ENCODE measurements at places on chromosomes 4 and X.

DNA sequence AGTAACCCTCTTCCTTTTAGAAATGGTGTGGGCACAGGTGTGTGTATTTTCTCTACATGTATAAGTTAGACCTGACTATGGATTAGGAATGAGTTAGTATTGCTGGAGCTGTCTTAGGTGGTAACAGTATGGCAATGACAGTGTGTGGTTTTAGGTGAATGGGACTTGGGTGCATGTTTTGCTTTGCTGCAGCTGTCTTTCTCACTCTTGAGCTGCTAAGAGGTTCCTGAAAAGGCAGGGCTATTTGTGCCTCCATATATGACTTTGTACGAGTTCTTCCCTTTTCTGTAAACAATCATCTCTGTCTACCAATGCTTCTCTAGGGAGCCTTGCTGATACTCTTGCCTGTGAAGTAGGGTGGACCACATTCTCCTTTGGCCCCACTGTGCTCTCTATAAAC, 234.8 kb upstream of the HHIP start:
- DNase-seq: no peak

DNA sequence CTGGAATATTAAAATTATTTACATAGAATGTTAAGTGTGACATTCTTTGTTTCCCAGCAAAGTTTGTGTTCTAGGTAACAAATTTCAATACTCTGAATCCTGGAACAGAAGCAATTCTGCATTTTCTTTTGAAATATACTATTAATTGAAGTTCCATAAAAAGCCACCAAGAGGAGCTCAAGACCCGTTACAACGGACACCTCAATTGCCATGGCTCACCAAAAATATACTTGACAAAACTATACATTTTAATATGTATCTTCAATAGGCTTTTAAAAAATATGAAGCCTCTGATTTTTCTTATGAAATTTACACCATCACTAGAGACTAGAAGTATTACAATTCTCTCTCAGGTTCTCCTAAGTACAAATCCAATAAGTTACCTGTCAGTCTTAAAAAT, 111.4 kb downstream of the NYX start:
- no peak for DNase-seq

GRCh38 chrX:150094375-150094774, 156.1 kb upstream of the EOLA2 start:
- DNase-seq: no peak

GRCh38 chr4:185272245-185272644, 62.8 kb downstream of the SNX25 start:
- DNase-seq: no peak

GRCh38 chr4:146022541-146022940, 83.9 kb upstream of the ZNF827 start:
- DNase-seq: no peak

GRCh38 chr4:148795156-148795864, 353.1 kb upstream of the NR3C2 start:
- DNase-seq: no peak

DNA sequence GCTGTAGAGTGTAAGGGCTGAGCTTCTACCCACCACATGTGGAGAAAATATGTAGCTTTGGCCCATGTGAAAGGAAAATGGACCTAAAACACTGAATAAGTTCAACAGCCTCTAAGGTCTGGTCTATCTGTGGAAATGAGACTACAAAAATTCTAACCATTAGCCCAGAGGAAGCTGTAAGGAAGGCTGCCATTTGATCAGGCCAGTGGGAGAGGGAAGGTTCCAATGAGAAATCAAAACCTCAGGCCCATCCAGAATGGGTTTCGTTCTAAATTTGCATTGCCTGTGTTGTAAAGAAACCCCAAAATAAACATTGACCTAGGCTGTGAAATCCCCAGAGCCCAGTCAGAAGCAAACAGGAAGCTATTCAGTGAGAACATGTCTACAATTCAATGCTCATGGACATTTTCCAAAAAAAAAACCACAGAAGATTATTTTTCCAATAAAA, 320.4 kb upstream of the SLC7A11 start:
- DNase-seq: no peak

- DNase-seq: no peak
Observed at GRCh38 chr4:80237992-80238391, 28.5 kb upstream of the FGF5 start.

DNA sequence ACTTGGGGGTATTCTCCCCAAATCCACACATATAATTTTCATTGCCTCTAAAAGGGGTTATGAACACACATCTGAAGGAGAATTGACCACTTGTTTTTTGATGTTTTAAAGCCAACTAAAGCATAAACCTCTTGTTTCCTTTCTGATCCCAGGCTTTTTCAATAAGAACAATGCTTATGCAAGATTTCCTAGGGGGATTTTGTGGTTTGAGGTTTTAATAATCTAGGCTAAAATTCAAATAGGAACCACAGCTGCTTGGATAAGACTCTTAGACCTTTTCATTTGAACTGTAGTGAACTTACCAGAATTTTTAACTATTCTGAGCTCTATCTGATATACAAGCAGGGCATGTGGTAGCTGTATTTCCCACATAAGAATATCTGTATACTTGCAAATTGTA, 651.1 kb downstream of the ANKRD50 start:
- no peak for DNase-seq

DNA sequence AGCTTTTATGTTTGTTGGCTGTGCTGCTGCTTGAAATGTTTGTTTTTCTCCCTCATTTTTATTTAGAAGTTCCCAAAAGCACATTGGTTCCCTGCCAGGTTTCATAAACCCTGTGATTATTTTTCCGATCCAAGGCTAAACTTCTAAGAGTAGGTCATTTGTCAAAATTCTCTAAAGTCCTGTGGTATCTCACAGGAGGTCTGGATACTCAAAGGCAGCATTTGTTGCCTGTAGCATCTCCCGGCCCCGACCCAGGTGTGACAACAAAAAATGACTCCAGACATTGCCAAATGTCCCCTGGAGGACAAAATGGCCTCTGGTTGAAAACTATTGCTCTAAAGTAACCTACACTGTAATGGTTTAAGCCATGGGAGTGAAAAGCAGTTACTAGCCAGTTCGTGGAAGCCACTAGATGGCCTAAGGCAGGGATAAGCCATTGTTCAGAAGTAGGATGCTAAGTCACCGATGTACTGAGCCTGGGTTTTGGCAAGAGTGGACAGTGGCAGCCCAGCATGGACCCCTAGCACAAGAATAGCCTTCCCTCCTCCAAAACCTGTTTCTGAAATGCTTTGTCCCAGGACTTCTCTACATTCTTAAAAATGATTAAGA, 256.1 kb downstream of the THOC2 start:
- DNase-seq: no peak

GRCh38 chrX:33045245-33045644, 166.1 kb downstream of the DMD start:
- no peak for DNase-seq

DNA sequence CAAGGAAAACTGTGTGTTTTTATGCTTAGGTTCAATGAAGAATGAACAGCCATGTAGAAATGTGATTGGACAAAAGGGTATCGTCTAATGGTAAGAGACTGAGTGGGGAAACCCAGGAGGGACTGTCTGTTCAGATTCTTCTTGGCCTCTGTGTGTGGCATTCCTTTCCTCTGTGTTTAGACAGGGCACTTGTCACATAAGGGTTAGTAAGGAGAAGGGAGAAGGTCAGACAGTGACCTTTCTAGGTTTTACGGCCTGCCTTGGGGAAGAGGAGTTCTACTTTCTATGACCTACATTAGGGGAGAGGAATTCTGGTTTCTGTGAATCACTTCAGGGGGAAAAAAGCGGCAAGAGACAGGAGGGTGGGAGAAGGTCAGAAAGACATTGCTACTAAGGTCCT, 119.5 kb downstream of the GC start:
- no peak for DNase-seq

GRCh38 chr4:141329174-141329569, 108.5 kb downstream of the ZNF330 start:
- no peak for DNase-seq

GRCh38 chrX:42459735-42460134, 318.2 kb downstream of the PPP1R2C start:
- DNase-seq: no peak

GRCh38 chr4:147824316-147824715, 92.4 kb downstream of the ARHGAP10 start:
- no peak for DNase-seq

- DNase-seq: no peak
Observed at GRCh38 chrX:30010471-30010870, 204.9 kb upstream of the MAGEB2 start.

GRCh38 chrX:129659861-129660260, 5.1 kb upstream of the APLN start:
- DNase-seq: no peak

- no peak for DNase-seq
Observed at GRCh38 chrX:43505769-43506168, 150.3 kb upstream of the MAOA start.

GRCh38 chr4:112318239-112319142, 21.3 kb downstream of the ALPK1 start:
- DNase-seq: no peak

DNA sequence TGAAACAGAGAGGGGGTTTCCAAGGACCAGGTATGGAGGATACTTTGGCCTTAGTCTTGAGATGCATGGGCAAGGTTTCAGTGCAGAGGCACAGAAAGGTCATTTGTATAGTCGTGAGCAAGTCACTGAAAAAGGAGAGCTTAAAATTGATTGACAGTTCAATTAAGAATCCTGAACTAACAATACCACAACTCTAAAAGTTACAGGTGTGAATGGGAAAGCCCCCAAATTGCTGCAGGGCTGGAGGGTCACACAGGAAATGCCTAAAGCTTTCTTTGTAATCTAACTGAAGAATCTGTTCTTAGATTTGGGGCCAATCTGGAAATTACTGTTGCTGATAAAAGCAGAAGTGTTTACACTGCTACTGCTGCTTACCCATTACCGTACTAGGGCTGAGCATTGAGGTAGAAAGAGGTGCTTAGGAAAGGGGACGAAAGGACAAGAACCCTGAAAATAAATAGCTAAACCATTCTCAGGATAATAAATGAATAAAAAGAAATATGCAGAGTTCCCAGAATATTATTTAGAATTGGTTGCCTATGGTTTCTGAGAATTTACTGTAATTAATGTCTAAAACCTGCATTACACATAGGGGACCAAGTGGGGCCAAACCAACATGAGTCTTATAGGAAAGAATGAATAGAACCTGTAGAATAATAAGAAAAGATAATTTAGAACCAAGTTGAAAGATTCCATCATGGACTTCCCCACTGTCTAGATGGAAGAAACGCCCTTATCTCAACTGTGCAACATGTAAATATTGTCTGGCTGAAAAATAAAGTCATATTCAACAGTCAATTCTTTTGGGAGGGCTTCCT, 91.9 kb upstream of the PPP1R2C start:
- no peak for DNase-seq

- DNase-seq: peak; percentile 19
Observed at GRCh38 chr4:147831551-147832171, 99.8 kb downstream of the ARHGAP10 start.

DNA sequence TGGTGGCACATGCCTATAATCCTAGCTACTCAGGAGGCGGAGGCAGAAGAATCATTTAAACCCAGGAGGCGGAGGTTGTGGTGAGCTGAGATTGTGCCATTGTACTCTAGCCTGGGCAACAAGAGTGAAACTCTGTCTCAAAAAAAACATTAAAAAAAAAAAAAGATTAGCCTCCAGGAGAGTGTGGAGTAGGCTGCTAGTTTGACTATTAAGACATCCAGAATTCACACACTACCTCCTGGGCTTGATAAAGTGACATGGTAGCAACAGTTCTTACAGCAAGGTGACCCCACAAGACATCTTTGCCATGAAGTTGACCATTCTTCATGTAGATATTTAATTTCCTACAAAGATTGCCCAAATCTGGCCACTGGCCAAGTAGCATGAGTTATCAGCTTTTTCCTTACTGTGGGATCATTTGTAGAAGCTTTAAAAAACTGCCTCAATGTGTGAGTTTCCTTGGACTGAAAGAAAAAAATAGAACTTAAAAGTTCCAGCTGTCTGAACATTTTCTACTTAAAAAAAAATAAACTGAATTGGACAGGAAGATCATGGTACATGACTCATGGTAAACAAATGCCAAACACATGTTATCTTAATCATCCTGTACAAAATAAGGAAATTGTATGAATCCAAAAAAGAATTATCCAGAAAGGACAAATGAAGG, 35.3 kb upstream of the SPRY1 start:
- no peak for DNase-seq

DNA sequence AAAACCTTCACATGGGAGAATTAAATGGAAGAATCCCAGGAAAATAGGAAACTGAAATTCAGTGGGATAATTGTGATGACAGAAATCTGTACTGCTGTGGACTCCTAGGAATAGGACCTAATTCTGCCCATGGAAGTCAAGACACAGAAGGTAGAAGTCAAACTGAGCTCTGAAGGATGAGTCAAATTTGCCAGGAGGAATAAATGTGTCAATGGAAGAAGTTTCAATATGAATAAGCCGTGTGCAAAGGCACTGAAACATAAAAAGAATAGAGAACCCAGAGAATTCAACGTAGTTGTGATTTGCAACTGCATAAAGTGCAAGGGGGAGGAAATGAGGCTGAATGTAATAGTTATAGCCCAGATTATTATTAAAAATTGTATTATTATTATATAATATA, 11.6 kb downstream of the ENAM start:
- DNase-seq: no peak

DNA sequence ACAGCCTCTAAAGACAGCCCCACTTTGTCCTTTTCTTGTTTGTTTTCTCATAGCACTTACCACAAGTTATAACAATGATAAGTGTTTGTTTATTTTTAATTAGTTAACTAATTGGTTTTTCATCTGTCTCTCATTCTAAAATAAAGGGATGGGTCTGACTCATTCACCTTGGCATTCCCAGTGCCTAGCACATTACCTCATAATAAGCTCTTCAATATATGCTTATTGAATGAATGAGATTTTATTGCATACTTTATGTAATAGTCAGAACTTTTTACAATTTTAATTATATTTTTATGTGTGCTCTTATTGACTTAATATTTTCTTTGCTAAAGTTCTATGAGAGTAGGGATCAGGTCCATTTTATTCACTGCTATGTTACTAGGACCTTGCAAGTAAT, 22.8 kb upstream of the PRKG2 start:
- no peak for DNase-seq

GRCh38 chr4:85081196-85081595, 114.7 kb upstream of the WDFY3 start:
- no peak for DNase-seq

GRCh38 chr4:663046-663437, 11.0 kb downstream of the ATP5ME start:
- no peak for DNase-seq

DNA sequence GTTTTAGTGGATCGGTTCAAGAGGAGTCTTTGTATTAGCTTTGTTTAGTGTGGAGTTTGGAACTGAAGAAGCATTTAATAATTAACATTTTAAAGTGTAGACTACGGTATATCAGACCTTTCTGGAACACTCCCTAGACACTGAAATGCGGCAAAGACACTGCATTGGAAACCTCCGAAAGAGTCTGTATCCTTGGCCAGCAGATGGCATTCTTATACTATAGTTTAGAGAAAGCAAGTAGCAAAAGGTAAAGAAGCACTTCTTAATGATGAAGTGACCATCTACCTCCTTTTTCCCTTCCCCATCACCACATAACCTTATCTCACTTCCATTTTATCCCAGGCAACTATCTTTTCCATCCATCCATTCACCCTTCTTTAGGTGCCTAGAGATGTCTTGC, 7.6 kb downstream of the FABP2 start:
- no peak for DNase-seq
